ENCODE measurements at places on chromosomes 7 and 10.
A peak's percentile ranks its signal among the peaks of the same experiment; 100 is the strongest.

GRCh38 chr10:31884386-31884785 is 44.2 kb downstream of the ARHGAP12 start:
- no peak for DNase-seq

- no peak for DNase-seq
Observed at GRCh38 chr7:97116308-97116707, 1.2 kb upstream of the SDHAF3 start.

GRCh38 chr7:47648275-47648925 is 66.5 kb upstream of the TNS3 start:
- DNase-seq = no peak

DNA sequence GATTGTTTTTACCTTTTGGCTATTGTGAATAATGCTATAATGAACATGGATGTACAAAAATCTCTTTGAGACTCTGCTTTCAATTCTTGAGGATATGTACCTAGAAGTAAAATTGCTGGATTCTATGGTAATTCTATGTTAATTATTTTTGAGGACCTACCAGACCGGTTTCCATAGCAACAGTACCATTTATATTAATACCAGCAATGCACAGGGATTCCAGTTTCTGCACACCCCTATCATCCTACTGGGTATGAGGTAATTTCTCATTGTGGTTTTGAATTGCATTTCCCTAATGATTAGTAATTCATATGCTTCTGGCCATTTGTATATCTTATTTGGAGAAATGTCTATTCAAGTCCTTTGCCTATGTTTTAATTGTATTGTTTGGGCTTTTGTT is 9.9 kb upstream of the PPP1R9A start:
- DNase-seq = no peak

GRCh38 chr7:138903186-138903820 is 77.9 kb downstream of the KIAA1549 start:
- DNase-seq = peak; percentile 71

- DNase-seq = no peak
Observed at GRCh38 chr7:158531661-158532060, 56.0 kb downstream of the PTPRN2 start.

- DNase-seq = no peak
Observed at GRCh38 chr7:22821702-22822485, 755 bp downstream of the TOMM7 start.

- DNase-seq = no peak
Observed at GRCh38 chr7:147516391-147516790, 1074.2 kb upstream of the C7orf33 start.

DNA sequence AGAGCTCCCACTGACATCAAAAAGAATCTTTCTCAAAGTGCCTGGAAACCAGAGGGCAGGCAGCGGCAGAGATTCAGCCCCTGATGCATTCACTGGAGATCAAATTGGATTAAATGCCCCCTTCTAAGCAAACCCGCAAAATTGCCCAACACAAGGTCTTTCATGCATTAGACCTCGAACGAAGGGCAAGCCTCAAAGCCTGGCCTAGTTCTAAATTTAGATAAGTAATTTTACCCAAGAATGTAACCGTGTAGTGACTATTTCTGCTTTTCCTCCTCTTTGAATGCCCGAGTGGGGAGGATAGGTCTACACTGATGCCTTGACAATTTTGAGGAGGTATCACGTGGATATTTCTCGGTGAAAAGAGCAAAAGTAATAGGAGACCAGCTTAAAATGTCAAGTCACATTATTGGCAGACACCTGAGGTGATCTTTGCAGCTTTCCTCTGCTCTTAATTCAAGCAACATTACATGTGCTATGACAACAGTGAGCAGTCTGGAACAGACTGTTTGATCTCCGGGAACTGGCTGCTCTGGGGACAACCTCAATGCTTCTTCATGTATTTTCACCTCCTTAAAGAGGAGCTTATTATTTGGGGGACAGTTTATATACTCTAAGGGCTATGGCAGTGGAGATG is 1263.5 kb upstream of the AUTS2 start:
- DNase-seq = no peak

GRCh38 chr10:103820101-103821062 is 35.0 kb downstream of the SH3PXD2A start:
- no peak for DNase-seq

DNA sequence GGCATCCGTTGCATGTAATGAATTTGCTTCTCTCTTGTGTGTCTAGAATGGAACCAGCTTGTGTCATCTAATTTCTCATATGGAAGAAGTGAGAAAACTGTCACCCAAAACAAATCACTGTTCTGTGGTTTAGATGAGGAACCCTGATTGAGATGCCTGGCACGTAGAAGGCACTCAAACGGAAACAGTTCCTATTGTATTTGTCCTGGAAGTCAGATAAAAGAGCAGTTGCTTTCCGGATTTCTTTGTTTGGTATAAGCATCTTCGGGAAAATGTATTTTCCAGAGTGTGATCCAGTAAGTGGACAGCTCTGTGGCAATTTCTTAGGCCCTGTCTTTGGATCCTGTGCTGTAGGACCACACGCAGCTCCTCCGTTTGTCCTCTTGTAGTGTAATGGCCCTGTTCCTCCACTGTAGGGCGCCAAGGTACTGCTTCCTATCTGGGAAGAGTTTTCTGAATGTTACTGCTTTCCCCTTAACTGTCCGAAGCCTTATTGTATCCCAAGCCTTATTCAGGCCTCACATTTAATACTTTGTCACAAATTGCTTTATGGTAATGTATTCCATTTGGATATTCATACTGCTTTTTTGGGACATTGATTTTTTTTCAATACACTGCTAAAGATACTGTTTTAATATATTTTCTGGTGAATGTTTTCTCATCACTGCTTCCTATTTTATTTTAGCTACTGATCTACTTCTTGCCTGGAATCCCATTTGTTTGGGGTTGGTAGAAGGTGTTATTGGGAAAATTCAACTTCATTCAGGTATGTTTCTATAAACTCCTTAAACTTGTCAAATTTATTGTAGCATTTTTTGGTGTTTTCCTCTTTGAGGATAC is 24.8 kb downstream of the INPP5F start:
- DNase-seq = peak; percentile 69

DNA sequence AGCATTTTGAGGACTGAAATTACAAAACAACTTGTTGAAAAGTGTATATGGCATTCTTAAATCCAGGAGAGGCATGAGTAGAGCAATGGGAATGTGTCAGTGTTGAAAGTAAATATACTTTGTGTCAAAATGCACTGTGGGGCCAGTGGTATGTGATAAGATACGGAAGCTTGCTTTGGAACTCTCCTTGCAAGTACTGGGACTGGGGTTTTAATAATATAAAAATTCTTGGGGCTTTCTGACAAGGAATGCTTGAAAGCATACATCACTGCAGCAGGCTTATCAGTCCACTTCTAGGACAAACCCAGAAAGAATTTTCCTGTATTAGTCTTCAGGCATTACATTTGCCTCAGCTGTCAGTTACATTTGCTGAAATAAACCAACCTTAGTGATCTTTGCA is 472.8 kb upstream of the FZD8 start:
- no peak for DNase-seq

- no peak for DNase-seq
Observed at GRCh38 chr7:73983437-73984164, 44.4 kb upstream of the ELN start.

DNA sequence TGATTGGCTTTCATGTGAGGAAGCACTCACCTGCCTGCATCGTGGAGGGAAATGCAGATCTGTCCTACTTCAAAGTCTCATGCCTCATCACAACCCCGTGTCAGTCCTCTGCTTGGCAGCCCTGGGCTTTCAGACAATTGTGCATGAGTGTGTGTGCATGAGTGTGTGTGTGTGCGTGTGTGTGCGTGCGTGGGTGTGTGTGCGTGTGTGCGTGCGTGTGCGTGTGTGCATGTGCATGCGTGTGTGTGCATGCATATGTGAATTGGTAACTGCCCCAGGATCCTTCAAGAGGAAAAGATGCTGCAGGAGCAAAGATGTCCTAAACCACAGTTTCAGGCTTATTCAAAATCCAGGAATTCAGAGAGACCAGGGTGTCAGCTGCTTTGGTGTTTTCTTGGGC is 71.3 kb downstream of the LANCL2 start:
- no peak for DNase-seq

- DNase-seq = no peak
Observed at GRCh38 chr10:48448796-48449195, 142.3 kb downstream of the MAPK8 start.

DNA sequence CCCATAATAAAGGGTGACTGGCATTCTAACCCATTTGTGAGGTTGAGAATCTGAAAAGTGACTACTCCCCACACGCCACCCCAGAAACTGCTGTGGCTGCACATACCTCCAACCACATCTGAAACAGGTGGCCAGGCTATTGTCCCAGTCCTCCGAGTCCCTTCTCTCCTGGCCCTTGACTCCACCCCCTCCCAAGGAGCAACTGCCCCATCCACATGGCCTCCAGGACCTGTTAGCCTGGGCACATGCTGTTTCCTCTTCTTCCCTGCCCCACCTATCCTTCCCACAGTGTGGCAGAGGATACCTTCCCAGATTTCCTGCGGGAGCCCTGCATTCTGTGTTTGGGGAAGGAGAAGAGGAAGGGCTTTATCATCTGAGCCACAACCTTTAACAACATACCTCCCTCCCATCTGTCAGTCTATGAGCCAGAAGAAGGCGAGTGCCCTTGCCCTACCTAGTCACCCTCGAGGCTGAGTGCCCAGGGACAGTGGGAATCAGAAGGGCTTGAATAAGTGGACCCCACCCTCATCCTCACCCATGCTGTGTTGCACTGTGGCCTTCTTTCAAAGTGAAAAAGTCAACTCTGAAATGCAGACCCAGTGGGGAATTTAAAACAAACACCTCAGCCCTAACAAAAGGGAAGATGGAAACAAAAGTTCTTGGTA is 11.9 kb downstream of the STEAP1B start:
- DNase-seq = no peak
